ENCODE measurements at places on chromosomes 2 and 18.

- ATAC-seq, result no peak
These were observed 15.4 kb upstream of the HOXD1 start for GRCh38 chr2:176172895-176173566.

DNA sequence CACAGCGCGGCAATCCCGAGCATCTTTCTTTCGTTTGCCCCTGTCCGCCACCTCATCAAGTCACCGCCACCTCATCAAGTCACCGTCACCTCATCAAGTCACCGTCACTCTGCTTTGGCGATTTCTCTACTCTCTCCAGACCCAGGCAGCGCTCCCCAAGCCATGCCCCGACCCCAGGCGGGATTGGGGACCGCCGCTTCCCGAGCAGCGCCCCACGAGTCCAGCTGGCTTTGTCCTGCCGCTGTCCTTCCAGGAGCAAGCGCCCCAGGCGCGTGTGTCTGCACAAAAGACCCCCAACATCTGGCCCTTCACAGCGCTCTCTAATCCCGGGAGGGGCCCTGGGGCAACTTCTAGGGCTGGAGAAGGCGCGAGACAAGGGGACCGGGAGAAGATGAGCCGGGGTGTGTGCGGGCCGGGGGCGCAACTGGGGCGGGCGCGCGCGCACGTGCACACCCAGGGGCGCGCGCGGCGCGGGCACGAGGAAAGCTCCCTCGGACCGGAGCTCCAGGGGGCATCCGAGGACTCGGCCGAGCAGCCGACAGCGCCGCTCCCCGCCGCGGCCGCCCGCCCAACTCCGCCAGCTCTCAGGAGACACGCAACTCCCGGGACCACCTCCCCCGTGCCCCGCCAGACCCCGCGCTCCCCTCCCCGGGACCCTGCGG, 633 bp upstream of the RNF152 start:
- ATAC-seq, result peak; percentile 53

DNA sequence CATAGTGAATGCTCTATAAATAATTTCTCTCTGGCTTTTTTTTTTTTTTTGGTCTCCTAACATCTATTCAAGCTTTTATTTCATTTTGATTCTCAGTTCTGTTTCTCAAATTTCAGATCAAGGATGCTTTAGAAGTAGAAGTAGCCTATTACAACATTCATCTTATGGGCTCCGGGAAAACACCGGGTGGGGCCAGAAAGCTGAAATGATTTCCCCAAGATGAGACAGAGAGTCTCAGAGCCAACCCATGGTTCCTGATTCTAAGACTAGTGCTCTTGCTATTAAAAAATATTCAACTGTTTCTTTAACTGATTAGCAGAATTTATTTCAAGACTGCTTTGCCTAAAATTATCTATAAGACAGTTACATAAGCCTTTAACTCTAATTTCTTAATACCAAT, 147.2 kb upstream of the CCDC68 start:
- no peak for ATAC-seq

DNA sequence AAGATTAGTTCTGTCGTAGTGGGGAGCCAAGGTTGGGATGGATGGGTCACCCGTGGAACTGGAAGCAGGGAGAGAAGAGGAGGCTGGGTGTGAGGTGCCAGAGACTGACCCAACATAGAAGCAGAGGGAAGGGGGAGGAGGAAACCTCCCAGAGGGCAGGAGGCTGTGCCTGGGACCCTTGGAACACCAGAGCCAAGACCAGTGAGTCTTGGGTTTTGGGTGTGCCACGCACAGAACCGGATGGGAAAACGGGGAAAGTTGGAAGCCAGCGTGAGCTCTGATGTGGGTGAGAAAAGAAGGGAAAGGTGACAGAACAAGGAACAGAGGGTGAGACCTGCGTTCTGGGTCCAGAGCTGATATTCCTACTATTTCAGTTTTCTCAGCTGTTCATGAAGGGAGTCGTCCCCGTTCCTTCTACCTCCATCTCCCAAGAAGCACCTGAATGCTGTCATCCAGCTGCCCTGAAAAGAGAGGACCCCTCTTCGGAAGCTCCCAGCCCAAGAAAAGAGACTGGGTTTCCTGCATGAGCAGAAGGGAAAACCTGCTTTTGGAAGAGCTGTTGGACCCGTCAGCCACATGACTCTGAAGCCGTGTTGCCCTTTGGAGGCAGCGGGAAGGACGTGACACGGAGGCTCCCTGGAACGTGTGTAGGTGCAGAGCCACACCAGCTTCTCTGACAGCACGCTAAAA, 250.1 kb downstream of the NDUFA10 start:
- peak; percentile 30 for ATAC-seq

DNA sequence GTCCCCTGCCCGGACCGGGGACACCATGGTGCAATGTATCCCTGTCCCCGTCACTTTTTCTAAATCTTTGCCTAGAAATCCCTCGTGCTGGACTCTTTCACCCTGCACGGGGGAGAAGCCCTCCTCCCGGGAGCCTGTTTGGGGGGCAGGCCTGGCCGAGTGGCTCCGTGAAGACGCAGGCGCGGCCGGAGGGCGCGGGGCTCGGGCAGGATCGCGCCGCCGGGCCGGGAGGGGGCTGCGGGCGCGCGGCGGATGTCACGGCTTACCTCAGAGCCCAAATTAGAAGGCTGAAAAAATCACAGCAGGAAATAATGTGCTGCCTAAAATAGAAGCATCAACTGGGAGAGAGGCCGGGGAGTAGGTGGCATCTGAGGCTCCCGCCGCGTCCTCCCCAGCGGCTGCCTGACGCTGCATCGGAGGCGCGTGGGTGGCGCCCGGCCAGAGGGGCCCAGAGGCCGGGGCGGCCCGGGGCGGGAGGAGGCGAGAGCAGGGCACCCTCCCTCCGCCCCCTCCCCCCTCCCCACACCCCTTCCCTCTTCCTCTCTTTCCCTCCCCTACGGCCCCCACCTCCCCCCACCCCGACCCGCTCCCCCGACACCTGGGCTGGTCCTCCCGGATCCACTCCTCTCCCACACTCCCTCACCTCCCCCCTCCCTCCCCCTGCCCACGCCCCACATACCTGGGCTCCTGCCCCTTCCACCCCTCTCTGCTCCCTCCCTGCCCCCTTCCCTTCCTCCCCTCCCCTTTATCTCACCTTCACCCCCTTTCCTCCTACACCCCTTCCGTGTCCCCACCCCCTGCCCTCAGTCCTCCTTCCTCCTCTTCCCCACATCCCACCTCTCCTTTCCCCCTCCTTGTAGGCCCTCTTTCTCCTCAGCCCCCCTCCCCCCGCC, 51.9 kb downstream of the SLC4A1AP start:
- peak; percentile 57 for ATAC-seq

GRCh38 chr2:68429311-68429826, 37.7 kb downstream of the FBXO48 start:
- peak; percentile 54 for ATAC-seq

DNA sequence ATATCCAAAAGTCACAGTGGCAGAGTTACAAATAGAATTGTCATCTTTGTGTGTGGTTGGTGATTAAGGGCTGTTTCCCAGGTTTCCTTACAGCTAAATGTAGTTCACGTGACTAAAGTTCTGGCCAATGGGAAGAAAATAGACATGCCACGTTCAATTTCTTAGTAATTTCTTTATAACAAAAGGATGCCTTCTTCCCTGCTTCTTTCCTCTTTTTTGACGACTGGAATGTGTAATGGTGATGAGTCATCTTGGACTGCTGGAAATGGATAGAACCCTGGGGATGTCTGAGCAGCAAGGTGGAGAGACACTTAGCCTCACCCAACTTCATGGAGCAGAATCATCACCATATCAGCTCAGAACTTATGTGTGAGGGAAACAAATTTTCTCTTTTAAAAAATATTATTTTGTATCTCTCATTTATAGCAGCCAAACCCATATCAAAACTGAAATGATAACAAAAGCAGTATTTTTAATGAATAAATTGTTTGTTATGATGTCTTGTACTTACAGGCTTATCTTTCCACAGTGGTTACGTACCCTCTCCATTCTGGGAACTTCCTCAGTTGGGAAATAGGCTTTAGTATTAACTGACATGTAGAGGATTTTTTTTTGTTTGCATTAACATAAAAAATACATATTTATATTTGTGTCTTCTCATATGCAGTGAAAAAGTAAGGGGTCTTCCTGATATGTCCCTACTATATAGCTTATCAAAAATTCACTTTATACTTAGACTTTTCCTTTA, 91.1 kb upstream of the CDH2 start:
- ATAC-seq, result peak; percentile 32
